ENCODE measurements at places on chromosomes 7 and 10. TPM values are rescaled to one million over a fixed set of nuclear protein-coding genes. Genes with fewer than 3 reads are reported as not detected.

Gene RHBDD2
- total RNA-seq, result 62.9 TPM

Gene DNAJB6
- total RNA-seq, result 117 TPM

Gene COA1
- 85.3 TPM for total RNA-seq

Gene PPP1R3C
- total RNA-seq, result 30.0 TPM

Gene PARD3
- 85.3 TPM for total RNA-seq

DNA sequence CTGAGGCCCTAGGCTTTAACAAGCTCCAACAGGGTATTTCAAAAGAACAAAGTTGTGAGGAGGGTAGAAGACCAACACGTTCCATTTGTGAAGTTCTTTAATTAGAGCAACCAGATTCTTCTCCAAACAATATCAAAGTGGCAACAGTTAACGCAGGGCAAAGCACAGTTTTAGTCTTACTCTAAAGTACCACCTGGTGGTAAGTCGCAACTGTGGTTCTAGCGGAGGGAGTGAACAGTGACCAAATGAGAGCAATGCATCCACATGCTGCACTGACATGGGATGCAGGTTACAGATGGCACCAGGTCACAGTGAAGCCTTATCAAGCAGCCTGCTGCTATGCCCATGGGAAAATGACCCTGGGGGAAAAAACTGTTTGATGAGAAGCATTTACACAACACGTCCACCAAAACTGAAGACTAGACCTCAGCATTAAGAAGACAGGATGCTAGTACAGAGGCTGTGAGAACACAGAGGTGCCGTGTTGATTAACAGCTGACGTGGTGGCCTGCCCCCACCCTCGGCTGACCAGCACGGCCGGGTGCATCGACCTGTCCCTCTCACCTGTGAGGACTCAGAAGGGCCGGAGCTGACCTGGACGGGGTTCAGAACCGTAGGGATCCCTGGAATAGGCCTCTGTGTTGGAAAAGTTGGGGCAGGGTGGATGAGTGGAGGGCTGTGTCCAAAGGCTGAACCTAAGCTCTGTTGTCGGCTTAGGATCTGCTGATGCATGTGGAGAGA is 211.2 kb downstream of the GLI3 start:
- peaks cover 2% of the 10 kb centered on the region for H3K36me3 ChIP-seq
- no peaks in the 10 kb centered on the region for H3K4me1 ChIP-seq
- H3K27me3 ChIP-seq, result peaks cover 78% of the 10 kb centered on the region

GRCh38 chr10:84406561-84406960 is 78.2 kb downstream of the CCSER2 start:
- H3K27ac ChIP-seq, result peak overlapping the region; percentile 4
- H3K27me3 ChIP-seq, result no peaks in the 10 kb centered on the region
- H3K36me3 ChIP-seq, result peaks cover 22% of the 10 kb centered on the region
- peaks cover 29% of the 10 kb centered on the region for H3K4me1 ChIP-seq
- no peak for DNase-seq

DNA sequence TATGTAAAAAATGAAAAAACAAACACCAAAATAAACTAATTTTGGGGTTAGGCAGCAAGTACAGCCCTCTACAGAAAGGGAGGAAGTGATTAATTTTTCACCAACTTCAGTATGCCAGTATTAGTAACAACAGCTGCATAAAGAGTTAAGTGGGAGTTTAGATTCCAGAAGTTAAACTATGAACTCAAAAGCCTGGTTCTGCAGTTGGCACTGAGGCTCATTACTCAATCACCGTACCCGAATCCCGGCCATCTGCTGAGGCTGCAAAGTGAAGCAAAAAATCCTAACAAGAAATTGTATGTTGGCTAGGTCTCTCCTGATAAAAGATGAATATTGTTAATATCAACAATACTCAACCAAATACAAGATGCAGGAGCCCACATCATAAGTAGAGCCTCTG is 4.0 kb downstream of the NUDT5 start:
- DNase-seq, result no peak
- H3K4me1 ChIP-seq, result peaks cover 16% of the 10 kb centered on the region
- no peak overlapping the region for H3K27ac ChIP-seq

- H3K4me3 ChIP-seq, result peak within 1 kb of the TSS; percentile 88
- H3K27ac ChIP-seq, result peak within 1 kb of the TSS; percentile 91
- H3K36me3 ChIP-seq, result peaks cover 33% of the 10 kb centered on the region
- H3K4me1 ChIP-seq, result peaks cover 5% of the 10 kb centered on the region
- no peaks in the 10 kb centered on the region for H3K27me3 ChIP-seq
- DNase-seq, result peak; percentile 79
Measured at GRCh38 chr7:6589829-6590644, at the start of gene INTS15. Gene INTS15, plus strand, starts transcription at chr7:6590021. Its CDS starts 263 bp downstream, at chr7:6590284.

DNA sequence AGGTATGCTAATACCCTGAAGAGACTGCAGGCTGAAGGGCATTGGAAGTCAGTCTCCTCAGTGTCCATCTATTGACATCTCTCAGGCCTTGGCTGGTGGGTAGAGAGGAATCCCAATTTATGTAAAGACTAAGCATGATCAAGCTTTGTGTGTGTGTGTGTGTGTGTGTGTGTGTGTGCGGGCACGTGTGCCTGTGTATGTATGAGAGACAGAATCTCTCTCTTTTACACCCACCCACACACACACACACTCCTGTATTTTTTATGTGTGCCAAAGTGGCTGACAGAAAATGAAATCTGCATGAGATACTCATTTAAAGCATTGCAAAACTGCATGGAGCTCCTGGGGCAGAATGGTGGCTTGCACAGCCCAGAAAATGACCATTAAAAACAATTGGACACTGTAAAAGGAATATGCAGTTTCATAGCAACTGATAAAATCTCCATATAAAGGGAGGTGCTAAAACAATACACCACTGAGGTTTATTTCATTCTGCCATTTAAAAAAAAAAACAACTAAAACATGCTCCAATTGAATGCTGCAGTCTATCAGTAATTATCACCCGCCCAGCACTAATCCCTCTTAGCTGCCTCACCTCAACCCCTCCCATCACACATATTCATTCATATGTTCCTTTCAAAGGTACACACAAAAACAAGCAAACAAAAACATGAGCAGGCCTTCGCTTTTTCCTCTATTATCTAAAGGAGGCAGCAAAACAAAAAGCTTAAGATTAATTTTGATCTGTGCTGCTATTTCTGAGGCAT is 385.0 kb downstream of the KCNMA1 start:
- no peak overlapping the region for H3K4me3 ChIP-seq
- DNase-seq, result no peak
- H3K27me3 ChIP-seq, result peaks cover 30% of the 10 kb centered on the region
- peaks cover 2% of the 10 kb centered on the region for H3K36me3 ChIP-seq
- H3K4me1 ChIP-seq, result peaks cover 19% of the 10 kb centered on the region

GRCh38 chr7:141444961-141445360 is 106.2 kb upstream of the AGK start:
- no peaks in the 10 kb centered on the region for H3K4me1 ChIP-seq
- DNase-seq, result no peak
- no peaks in the 10 kb centered on the region for H3K36me3 ChIP-seq
- no peaks in the 10 kb centered on the region for H3K27me3 ChIP-seq

- H3K36me3 ChIP-seq, result peaks cover 2% of the 10 kb centered on the region
- H3K27ac ChIP-seq, result no peak overlapping the region
- H3K4me1 ChIP-seq, result peaks cover 17% of the 10 kb centered on the region
Measured at GRCh38 chr10:12484941-12485805, 135.8 kb downstream of the CAMK1D start.

- H3K27ac ChIP-seq, result no peak overlapping the region
- peaks cover 11% of the 10 kb centered on the region for H3K4me1 ChIP-seq
- no peaks in the 10 kb centered on the region for H3K27me3 ChIP-seq
Measured at GRCh38 chr7:69776611-69777010, 178.3 kb downstream of the AUTS2 start.

DNA sequence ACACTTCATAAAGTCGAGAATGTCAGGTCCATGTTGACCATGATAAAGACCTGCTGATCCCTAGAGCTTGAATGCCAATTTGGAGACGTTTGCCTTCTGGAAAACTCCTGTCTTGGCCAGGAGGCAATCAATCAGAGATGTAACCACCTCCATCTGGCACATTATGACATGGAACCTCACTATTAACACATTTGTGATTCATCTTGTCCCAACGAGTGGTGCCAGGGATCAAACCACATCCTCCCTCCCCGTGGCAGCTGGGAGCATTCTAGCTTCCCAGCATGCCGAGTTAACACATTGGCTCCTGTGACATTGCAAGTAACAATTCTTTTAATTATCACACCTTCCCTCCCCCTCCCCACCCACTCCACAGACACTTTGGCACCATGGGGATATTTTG is 84.0 kb upstream of the PPP1R17 start:
- DNase-seq, result no peak
- peaks cover 2% of the 10 kb centered on the region for H3K4me1 ChIP-seq
- no peak overlapping the region for H3K4me3 ChIP-seq
- no peak overlapping the region for H3K27ac ChIP-seq
- H3K27me3 ChIP-seq, result no peaks in the 10 kb centered on the region

GRCh38 chr7:6269527-6269926 is 2.9 kb downstream of the CYTH3 start:
- H3K36me3 ChIP-seq, result no peaks in the 10 kb centered on the region
- peaks cover 31% of the 10 kb centered on the region for H3K4me1 ChIP-seq
- H3K4me3 ChIP-seq, result no peak overlapping the region
- no peak for DNase-seq

- no peaks in the 10 kb centered on the region for H3K4me1 ChIP-seq
- H3K4me3 ChIP-seq, result no peak overlapping the region
- no peak overlapping the region for H3K27ac ChIP-seq
Measured at GRCh38 chr7:65946904-65947303, 35.1 kb downstream of the GUSB start.

GRCh38 chr7:111499027-111499426 is 63.3 kb downstream of the IMMP2L start:
- H3K36me3 ChIP-seq, result peaks cover 22% of the 10 kb centered on the region
- no peak overlapping the region for H3K27ac ChIP-seq
- no peaks in the 10 kb centered on the region for H3K27me3 ChIP-seq
- DNase-seq, result no peak
- no peaks in the 10 kb centered on the region for H3K4me1 ChIP-seq

DNA sequence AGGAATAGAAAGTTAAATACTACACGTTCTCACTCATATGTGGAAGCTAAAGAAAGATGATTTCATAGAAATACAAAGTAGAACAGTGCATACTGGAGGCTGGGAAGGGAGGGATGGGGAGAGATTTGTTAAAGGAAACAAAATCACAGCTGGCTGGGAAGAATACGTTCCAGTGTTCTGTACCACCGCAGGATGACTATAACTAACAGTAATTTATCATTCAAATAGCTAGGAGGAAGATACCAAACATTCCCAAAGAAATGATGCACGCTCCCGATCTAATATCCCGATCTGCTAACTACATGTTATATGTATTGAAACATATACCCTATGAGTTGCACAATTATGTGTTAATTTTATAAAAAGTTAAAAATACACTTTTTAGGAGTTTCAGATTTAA is 162.3 kb downstream of the ZMYND11 start:
- H3K4me1 ChIP-seq, result no peaks in the 10 kb centered on the region
- no peak overlapping the region for H3K27ac ChIP-seq
- no peak for DNase-seq
- no peaks in the 10 kb centered on the region for H3K27me3 ChIP-seq

GRCh38 chr7:101173752-101174244 is 6.3 kb downstream of the NAT16 start:
- H3K36me3 ChIP-seq, result peaks cover 1% of the 10 kb centered on the region
- peaks cover 2% of the 10 kb centered on the region for H3K4me1 ChIP-seq
- no peak overlapping the region for H3K27ac ChIP-seq
- peaks cover 94% of the 10 kb centered on the region for H3K27me3 ChIP-seq
- H3K4me3 ChIP-seq, result no peak overlapping the region
- no peak for DNase-seq

GRCh38 chr10:3487228-3487627 is 297.8 kb downstream of the KLF6 start:
- H3K27me3 ChIP-seq, result peaks cover 5% of the 10 kb centered on the region
- H3K27ac ChIP-seq, result no peak overlapping the region
- H3K4me1 ChIP-seq, result peaks cover 18% of the 10 kb centered on the region
- DNase-seq, result no peak
- no peaks in the 10 kb centered on the region for H3K36me3 ChIP-seq

GRCh38 chr10:84654671-84655070 is 326.3 kb downstream of the CCSER2 start:
- no peaks in the 10 kb centered on the region for H3K27me3 ChIP-seq
- H3K36me3 ChIP-seq, result no peaks in the 10 kb centered on the region
- peaks cover under 1% of the 10 kb centered on the region for H3K4me1 ChIP-seq

GRCh38 chr10:115491526-115492140 is 398.5 kb downstream of the ATRNL1 start:
- DNase-seq, result no peak
- H3K4me3 ChIP-seq, result no peak overlapping the region
- H3K27me3 ChIP-seq, result no peaks in the 10 kb centered on the region
- peaks cover 2% of the 10 kb centered on the region for H3K36me3 ChIP-seq
- peaks cover 3% of the 10 kb centered on the region for H3K4me1 ChIP-seq

GRCh38 chr7:139958599-139959284 is 104.0 kb downstream of the PARP12 start:
- no peak for DNase-seq
- H3K4me3 ChIP-seq, result no peak overlapping the region
- peaks cover 5% of the 10 kb centered on the region for H3K4me1 ChIP-seq
- H3K36me3 ChIP-seq, result no peaks in the 10 kb centered on the region
- no peak overlapping the region for H3K27ac ChIP-seq
- H3K27me3 ChIP-seq, result peaks cover 8% of the 10 kb centered on the region

DNA sequence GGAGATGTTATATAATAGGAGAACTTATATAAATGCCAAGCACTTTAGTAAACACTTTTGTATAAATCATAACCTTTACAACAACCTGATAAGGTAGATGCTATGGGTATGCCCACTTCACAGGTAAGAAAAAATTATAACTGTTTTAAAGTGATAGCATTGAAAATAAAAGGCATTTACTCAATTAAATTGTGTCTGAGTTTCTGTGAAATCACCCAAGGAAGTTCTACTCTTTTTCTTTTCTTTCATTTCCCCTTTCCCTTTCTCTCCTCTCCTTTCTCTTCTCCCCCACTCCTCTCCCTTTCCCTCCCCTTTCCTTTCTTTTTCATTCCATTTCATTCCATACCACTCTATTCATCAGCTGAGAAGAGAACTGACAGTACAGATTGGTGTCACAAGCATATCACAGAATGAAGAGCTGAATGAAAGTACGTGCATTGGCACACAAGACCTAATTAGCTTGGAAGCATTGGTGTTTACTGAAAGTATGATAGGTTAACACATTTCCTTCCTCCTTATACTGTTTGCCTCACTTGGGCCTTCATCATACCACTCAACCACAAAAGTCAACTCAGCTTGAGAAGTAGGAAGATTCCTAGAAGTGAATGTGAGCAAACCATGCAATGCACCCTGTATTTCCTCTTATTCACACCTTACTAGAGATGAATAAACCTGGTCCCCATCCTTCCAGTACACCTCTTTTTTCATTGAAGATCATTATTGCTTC is 117.9 kb upstream of the AGR3 start:
- H3K4me3 ChIP-seq, result no peak overlapping the region
- no peaks in the 10 kb centered on the region for H3K36me3 ChIP-seq
- H3K27ac ChIP-seq, result no peak overlapping the region
- no peak for DNase-seq
- H3K4me1 ChIP-seq, result no peaks in the 10 kb centered on the region

DNA sequence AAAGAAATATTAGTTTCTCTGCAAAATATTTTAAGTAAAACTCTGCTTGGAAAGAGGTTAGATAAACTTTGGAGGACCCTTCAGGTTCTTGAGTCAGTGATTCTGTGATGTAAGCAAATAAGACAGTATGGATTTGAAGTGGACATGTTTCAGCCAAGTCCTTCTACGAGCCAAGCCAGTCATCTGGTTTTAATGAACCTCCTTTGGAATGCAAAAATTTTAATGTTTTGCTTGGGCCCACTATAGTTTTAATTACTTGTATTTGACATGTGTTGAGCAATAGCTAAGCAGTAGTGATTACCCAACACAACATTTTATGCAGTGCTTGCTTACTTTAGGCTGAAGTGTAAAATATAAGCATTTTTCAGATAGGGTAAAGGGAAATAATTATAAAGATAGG is 296.3 kb upstream of the SEMA3D start:
- no peak overlapping the region for H3K4me3 ChIP-seq
- H3K27me3 ChIP-seq, result no peaks in the 10 kb centered on the region
- no peak overlapping the region for H3K27ac ChIP-seq
